Colonic mucosa (tissue), 4 donors: ENCODE measurements at places on chromosomes 6 and 20.

DNA sequence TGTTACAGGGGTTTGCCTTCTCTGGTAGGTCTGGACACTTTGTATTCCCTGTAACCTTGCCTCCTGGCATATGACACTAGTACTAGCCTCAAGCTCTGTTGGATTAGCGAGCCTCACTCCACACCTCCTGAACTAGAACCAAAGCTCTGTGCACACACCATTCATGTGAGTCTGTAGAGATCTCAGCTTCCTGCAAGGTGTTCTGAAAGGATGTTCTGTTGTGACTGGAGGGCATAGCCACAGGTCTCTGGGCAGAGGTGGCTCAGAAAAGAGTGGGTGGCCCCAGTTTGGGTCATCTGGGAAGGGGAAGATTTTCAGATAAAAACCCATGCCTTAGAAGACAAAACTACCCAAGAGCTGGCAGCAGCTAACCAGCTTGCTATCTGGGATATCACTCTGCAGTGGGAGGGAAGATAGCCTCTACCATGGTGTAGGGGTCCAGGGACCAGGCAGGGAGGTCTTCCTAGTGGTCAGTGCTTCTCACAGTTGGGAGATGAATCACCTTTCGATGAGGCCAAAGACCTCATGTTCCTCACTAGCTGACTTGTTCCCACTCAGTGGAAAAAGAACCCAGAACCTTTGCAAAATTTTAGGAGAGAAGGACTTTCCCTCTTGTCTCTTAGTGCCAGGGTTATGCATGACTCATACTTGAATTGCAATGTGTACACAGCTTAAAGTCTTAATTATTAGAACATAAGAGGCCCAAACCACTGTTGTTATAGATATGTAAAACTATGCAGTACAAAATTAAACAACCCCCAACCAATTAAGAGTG lies 41.4 kb downstream of the HLA-F start:
- DNase-seq, result peak; percentile 5

- no peak for DNase-seq
These were observed 91.2 kb upstream of the SIRPA start for GRCh38 chr20:1803932-1804501.

DNA sequence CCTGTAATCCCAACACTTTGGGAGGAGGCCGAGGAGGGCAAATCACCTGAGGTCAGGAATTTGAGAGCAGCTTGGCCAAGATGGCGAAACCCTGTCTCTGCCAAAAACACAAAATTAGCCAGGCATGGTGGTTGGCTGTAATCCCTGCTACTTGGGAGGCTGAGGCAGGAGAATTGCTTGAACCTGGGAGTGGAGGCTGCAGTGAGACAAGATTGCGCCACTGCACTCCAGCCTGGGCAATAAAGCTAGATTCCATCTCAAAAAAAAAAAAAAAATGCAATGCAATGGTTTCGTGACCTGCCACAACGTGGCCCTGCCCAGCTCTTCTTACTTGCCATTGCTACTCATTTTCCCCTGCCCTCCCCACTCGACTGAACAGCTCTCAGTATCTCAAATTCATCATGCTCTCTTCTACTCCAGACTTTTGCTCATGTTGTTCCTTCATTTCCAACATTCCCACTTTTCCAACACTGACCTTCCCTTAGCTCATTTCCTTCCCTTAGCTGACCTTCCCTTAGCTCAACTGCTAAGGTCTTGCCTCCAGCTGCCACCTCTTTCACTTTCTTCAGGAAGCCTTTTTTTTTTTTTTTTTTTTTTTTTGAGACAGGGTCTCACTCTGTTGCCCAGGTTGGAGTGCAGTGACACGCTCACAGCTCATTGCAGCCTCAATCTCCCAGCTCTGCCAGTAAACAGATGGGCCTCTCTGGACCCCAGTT lies 2.1 kb upstream of the MTHFD1L start:
- no peak for DNase-seq

DNA sequence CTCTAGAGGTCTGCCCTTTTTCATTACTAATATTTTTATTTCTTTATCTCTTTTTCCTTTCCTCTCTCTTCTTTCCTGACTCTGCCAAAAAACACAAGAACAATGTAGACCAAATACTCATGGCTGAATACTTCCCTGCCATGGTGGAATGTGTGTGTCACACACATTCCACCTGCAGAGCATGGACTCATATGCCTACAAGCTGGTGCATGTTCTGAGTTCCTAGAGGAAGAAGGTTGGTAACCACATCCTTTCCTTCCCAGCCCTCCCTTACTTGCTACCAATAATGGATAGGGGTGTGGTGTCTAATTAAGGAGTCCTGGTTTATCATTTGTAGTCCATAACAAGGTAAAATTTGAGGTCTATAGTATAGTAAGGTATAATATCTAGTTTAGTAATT lies 15.2 kb upstream of the CST9L start:
- DNase-seq, result no peak

DNA sequence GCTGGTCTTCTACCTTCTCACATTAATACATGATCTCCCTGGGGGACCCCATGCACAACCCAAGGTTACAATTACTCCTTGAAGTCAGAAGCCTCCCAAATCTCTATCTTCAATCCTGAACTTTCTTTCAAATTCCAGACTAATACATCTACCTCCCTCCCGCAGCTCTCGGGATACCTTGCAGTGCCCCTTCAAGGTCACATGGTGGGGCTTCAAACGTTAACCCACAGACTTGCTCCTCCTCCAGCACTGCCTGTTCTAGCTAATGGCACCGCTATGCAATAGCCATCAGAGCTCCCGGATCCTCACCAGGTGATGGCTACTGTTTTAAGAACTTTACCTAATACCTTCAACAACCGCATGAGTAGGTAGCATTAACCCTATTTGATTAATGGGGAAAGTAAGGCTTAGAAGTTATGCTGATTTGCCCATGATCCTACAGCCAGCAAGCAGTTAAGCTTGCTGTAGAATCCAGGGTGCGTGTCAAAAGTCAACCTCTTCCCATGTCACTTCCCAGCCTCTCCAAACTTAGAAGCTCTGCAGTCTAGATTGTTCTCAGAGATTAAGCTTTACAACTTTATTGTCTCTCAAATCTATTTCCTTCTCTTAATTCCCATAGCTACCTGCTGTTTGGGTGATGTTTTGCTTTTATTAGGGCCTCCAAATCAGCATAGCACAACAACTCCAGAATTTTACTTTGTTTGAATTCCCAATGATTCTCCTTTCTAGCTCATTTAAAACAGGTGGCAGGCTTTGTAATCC lies 44.7 kb downstream of the PLAGL1 start:
- DNase-seq, result no peak

DNA sequence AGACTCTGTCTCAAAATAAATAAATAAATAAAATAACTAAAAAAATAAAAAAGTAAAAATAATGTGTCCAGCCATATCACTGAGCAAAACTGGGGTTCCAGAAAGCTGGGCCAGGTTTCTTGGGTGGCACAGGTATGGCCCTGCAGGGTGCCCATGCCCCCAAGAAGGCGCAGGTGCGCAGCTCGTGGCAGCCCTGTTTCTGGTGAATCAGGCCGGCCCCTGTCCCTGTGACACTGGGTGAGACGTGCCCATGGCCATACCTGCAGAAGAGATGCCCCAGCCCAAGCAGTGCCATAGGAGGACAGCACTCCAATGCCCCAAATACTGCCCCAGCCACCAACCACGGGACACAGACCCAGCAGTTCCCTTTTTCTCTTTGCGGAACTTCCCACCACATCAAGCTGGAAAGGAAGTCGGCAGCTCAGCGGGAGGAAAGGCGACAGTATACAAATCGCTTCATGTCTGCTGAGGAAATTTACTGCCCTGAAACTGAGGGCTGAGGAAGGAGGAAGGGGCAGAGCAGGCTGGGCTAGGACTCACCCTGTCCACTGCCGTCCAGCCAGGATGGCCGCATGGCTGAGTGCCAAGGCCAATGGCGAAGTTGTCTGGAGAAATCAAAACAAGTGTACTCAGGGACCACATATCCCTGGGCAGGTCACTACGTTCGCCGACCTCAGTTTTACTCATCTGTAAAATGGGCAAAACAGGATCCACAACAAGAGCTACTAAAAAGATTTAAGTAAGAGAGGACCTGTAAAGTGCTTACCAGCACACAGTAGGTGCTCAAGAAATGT lies 55.4 kb downstream of the PREX1 start:
- no peak for DNase-seq

DNA sequence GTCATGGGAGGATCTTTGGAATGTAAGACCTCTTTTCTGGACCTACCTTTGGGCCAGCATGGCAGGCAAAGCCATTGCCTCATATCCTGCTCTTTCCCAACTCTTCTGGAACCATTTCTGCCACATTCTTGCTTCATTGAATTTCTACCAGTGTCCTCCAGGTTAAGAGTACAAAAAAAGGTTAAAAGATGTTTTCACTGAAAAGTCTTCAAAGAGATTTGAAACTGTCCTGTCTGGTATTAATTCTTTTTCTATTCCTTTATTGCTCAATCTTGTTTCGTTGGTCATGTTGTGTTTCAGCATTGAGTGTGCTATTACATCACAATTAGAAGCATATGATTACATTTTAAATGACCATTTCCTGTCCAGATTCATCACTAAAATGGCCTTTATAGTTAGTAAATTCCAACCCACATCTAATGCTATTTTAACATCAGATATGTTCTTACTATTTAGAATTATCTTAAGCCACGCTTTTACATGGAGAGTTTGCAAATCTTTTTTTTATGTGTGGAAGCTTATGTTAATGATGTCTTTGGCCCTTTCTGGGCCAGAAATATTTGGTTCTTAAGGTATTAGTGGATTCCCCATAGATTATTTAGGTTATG lies 450.9 kb downstream of the GJA1 start:
- DNase-seq, result no peak

GRCh38 chr6:11346516-11346915 lies 114.0 kb upstream of the NEDD9 start:
- no peak for DNase-seq

DNA sequence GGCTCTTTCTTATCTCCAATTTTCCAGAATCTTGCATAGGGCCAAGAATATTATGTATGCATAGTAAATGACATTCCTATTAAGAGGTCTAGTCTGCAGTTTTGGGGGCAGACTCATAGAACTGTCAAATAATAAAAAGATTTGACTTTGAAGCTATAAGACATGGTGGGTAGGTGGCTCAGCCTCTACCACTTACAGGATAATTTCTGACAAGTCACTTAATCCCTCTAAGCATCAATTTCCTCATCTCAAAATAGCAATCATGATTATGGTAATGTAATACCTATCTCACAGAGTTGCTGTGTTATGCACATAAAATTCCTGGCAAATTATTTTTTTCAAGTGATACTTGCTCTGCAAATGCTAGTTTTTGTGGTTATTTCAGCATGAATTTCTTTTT lies 329.1 kb downstream of the PLCB1 start:
- no peak for DNase-seq

- no peak for DNase-seq
These were observed 316.0 kb downstream of the TFAP2C start for GRCh38 chr20:56945057-56945456.

DNA sequence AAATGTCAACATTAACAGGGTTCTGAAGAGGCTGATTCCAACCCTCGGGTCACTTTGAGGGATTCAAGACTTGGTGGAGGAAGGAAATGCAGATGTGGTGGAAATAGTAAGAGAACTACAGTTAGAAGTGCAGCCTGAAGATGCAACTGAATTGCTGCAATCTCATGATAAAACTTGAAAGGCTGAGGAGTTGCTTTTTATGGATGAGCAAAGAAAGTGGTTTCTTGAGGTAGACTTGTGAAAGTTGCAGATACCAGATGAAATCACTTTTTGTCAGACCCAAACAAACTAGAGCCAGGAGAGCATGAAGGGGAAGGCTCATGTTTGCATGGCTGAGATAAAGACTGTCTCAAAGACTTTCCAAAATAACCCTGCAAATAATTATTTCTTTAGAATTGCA lies 16.2 kb downstream of the ANKRD6 start:
- no peak for DNase-seq

- no peak for DNase-seq
These were observed 43.0 kb downstream of the CBFA2T2 start for GRCh38 chr20:33532753-33533459.

- DNase-seq, result no peak
These were observed 166.5 kb downstream of the GMDS start for GRCh38 chr6:2078888-2079287.
